ENCODE measurements at places on chromosomes 3 and 15. TPM values are rescaled to one million over a fixed set of nuclear protein-coding genes. Genes with fewer than 3 reads are reported as not detected.

THPO gene
- polyA plus RNA-seq, result 2.0 TPM

C15orf62 gene
- polyA plus RNA-seq, result 1.5 TPM

CD96 gene
- 2.0 TPM for polyA plus RNA-seq

KLHL40 gene
- 90.5 TPM for polyA plus RNA-seq

- no peak for DNase-seq
These were observed 520.9 kb downstream of the FHIT start for GRCh38 chr3:60730371-60730770.

DNA sequence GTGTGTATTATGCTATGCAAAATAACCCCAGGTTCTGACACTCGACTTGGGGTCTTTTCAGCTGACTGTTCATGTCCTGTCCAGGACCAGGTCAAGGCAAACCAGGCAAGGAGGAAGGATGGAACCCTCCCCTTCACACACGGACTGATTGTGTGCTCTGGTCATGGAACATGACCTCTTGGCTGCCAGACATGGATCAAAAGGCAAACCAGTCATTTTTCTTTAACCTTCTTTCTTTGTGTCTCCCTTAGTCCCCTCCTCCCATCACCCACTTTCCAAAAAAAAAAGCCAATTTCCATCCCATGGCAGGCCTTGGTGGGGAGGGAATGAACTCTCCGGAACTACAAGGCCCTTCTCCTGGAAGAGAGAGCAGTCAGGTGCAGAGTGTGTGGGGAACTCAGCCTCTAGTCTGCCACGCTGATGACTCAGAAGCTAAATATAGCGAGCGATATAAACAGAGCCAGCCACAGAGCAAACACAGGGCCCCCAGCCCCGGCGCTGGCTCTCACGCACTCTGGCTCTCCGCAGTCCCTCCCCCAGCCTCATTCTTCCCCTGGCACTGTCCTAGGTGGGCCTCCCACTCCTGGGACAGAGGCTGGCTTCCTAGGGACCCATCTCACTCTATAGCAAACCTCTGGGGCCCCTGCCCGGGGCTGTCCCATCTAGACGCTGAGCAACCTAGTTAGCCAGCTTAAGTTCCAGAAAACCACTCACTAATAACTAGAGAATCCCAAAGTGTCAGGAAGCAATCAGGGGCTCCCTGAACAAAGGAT, 10.0 kb downstream of the BMF start:
- DNase-seq, result peak; percentile 88

DNA sequence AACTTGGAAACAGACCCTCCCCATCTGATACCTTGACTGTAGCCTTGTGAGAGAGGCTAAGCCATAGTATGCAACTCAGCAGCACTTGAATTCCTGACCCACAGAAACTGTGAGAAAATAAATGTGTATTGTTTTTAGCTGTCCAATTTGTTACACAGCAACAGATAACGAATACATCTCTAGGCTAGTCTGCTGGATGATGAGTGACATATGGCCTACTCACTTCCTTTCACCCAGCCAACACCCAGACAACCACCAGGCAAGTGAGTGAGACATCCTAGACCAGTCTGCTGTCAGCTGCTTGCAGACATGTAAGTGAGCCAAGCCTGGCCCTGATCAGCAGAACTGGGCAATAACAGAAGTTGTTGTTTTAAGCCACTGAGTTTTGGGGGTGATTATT, 19.2 kb upstream of the SMAD6 start:
- no peak for DNase-seq

DNA sequence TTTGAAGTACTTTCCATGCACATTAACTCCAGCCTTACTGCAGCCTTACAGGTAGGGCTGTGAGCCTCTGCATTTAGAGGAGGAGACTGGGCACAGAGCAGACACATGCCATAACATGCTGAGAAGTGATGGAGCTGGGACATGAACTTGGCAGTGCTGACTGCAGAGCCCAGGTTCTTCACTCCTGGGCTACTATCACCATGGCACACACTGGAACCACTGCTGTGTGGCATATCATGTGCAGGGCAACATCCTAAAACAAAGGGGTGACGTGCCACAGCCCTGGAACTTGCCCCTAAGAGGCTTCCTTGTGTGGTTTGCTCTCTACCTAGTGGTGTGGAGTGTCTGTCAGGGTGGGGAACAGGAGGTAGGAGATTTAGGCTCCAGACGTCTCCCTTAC, 25.4 kb downstream of the EHD4 start:
- no peak for DNase-seq

- DNase-seq, result no peak
These were observed 24.5 kb downstream of the RASA2 start for GRCh38 chr3:141511361-141511760.

- no peak for DNase-seq
These were observed 265.0 kb downstream of the THRB start for GRCh38 chr3:24229468-24230221.

GRCh38 chr3:194877291-194878119, 191.8 kb downstream of the FAM43A start:
- peak; percentile 64 for DNase-seq

DNA sequence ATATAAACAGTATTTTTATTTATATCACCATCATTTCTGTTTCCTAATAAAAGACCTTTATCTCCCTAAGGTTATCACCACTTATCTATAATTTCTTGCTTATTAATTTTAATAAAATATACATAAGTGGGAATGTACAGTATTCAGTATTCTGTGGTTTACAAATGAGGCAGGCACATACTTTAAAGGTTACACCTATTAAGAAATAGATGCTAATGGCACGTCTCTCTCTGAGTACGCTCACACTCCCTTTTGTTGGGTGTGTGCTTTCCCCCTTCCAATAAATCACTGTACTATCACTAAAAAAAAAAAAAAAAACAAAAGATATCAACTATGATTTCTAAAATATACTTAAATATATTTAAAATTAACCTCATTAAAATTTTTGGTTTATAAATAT, 8.9 kb downstream of the OXNAD1 start:
- DNase-seq, result no peak

- DNase-seq, result no peak
These were observed 557.2 kb downstream of the NR2F2 start for GRCh38 chr15:96887730-96888129.

DNA sequence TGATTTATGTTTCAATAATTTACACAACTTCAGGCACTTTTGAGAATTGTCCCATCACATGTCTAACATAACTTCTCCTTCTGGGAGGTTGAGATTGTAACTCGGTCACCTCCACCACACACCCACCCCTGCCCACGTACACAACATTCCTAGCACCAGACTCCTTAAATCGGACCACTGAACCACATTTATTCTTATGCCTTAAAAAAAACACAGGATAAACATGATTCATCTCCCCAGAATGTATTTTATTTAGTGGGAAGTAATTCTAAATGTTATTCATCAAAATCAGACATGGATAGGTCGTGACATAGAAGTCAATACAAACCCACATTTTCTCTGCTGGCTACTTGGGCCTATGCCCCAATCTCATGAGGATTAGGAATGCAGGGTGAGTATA, 3.0 kb downstream of the SNTN start:
- DNase-seq, result no peak

- no peak for DNase-seq
These were observed 117.5 kb upstream of the NR2F2 start for GRCh38 chr15:96213045-96213444.

GRCh38 chr3:186786922-186787321, 3.5 kb downstream of the EIF4A2 start:
- no peak for DNase-seq

DNA sequence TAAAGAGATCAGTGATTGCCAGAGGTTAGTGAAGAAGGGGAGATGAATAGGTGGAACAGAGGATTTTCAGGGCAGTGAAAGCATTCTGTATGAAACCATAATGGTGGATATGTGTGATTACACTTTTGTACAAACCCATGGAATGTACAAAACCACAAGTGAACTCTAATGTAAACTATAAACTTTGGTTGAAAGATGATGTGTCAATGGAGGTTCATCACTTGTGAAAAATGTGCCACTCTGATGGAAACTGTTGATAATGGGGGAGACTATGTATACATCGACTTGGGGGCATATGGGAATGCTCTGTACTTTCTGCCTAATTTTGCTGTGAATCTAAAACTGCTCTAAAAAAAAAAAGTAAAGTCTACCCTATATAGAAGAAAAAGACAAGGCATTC, 68.7 kb upstream of the ARHGEF3 start:
- DNase-seq, result no peak

DNA sequence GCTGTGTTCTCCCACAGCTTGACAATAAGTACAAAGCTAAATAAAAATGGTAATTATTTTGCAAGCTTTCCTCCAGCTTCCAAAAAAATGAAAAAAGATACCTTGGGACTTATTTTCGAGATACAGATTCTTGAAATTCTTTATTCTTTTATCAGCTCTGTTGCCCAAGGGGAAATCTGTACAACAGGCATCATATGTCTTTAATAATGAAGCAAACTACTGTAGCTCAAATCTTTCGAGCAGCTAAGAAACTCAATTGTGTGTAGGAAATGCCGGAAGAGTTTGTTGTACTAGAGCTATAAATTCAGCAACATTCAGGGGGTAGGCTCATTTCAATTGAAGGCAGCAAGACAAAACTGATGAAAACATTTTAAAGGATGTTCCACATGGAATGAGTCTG, 297.7 kb downstream of the GBE1 start:
- no peak for DNase-seq

Data from muscle of arm (tissue), 14 donors.